ENCODE measurements at places on chromosomes 6 and 20.

DNA sequence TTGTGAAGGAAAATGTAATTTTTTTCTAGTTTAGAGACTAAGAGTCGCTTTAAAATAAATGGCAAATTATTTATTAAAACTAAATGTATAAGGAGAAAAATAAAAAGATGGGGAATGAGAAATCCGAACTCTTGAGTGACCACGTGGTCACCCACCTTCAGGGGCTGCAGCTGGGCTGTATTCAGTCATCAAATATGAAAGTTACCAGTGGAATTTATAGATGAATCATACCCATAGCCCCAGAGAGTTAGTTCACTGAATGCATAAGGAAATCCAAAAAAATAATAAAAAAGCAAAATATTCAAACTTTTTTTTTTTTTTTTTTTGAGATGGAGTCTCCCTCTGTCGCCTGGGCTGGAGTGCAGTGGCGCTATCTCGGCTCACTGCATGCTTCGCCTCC is 947.7 kb upstream of the ADGRB3 start:
- DNase-seq = no peak

DNA sequence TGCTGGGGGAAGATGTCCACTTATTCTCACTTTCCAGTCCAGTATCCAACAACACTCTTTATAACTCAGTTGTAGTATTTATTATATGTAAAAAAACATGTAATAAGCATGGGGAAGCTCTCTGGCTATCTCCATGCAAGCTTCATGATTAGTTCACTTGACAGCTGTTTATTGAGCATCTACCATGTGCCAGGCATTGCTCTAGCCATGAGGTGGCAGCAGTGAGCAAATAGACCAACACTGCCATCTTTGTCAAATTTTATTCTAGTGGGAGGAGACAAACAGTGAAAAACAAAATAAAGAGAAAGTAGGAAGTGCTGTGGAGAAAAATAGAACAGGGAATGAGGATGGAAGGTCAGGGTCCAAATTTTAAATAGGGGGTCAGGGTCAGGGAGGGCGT is 131.8 kb downstream of the CFAP61 start:
- no peak for DNase-seq

DNA sequence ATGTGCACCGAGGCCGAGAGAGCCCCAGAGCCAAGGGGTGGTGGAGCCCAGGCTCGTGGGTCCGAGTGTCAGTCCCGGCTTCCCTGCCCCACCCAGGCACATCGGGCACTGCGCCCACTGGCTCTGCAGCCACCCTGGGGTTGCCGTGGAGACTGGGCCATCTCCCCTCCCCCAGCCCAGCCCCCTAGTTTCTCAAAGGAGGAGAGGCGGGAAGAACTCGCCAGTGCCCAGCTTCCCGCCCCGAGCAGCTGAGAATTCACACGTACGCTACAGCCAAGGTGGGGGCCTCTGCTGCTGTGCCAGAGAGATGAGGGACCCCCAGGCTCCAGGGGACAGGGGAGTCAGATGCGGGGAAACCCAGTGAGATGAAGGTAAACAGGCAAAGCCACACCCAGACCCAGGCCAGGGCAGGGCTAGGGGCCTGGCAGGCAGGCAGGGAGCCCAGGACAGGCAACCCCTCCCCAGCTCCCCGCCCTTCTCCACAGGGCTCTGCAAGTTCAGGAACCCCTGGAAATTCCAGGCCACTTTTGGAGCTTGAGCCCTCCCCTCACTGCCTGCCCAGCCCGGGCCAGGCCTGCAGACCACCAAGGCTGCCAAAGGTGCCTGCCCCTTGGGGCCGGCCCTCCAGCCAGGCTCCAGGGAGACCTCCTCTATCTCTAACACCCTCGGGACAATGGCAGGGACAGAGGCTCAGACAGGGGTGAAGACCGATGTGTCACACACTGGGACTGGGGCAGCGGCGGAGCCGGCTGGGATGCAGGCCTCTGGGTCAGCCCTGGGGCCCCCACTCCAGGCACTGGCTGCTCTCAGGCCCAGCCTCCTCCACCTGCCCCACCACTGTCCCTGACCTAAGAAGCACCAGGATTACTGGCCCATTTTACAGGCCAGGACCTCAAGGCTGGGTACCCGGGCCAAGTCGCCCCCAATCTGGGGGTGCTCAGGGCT is 6.0 kb downstream of the LAMA5 start:
- no peak for DNase-seq

DNA sequence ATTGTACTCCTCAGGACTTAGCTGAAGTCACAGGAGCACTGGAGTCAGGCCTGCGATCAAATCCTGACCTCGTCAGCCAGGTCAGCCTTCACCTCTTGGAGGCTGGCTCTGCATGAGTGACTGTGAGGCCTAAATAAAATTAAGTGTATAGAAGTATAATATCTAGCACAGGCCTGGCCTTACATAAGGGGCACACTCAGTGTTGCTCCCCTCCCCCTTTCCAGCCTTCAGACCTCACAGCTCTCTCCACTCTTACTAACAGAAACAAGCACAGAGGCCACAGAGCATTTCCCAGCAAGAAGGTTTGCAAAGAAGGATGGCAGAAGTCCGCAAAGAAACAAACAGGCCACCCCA is 84.8 kb downstream of the TRERF1 start:
- DNase-seq = no peak

- no peak for DNase-seq
Observed at GRCh38 chr20:39429726-39430125, 467.6 kb downstream of the DHX35 start.

DNA sequence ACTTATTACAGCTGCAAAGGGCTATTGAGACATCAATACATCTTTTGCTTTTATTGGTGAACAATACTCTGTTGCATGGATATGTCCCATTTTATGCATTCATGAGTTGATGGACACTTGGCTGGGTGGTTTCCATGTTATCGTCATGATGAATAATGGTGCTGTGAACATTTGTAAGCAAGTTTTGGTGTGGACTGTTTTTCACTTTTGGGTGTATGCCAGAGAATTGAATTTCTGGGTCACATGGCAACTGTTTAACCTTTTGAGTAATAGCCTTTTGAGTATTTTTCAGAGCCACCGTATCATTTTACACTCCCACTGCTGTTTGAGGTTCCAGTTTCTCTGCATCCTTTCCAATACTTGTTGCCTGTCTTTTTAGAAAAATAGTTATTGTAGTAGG is 107.0 kb downstream of the JARID2 start:
- no peak for DNase-seq

DNA sequence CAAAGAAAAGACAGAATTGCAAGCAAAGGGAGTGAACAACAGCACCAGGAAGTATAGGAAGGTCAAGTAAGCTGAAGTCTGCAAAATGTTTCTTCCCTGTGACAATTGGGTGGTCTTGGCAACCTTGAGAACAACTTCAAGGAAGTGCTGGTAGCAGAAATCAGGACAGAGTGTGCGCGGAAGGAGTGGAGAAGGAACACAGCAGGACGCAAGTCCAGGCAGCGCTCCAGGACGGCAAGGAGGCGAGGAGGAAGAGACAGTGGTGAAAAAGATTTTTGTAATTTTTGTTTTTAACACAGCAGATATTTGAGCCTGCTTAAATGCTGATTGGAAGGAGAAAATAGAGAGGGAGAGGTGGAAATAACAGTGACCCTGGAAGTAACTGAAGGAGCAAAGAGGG is 141.7 kb downstream of the F13A1 start:
- DNase-seq = no peak

GRCh38 chr20:48709058-48709691 is 118.6 kb downstream of the PREX1 start:
- DNase-seq = no peak

- peak; percentile 65 for DNase-seq
Observed at GRCh38 chr20:59004493-59004762, 2.6 kb downstream of the CTSZ start.

- DNase-seq = no peak
Observed at GRCh38 chr6:37459981-37460800, 27.2 kb downstream of the CMTR1 start.

DNA sequence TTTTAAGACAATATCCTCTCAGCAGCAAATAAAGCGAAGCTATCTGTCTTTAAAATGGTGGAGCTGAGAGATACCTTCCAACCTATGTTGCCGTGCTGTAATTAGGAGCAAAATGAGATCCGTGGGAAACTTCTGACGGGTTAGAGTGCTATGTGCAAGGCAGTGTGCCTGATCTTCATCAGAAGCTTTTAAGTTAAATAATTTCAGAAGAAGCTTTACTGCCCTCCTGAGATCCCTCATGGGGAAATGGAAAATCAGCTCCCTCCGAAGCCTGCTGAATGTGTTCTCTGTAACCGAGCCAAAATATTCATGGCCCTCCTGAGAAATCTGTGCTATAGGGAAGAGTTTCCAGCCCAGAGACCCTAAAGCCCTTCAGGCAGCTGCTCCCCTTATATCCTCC is 43.7 kb upstream of the TBC1D7 start:
- DNase-seq = no peak

DNA sequence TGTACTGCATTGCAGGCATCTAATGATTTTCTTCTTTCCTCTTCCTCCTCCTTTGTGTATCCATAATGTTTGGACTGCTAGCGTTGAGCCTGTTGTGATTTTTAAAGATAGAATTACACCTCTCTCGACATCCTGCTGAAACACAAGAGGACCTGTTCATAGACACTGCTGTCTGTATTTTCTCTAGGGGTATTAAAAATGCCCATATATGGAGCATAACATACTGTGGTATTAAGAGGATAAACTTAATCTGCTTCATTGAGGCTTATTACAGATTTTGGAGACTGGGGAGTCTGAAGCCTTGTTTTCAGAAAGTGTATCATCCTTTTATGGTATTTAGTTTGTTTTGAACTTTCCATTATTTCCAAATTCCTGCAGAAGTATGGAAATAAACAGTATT is 414.3 kb downstream of the CDKAL1 start:
- no peak for DNase-seq

DNA sequence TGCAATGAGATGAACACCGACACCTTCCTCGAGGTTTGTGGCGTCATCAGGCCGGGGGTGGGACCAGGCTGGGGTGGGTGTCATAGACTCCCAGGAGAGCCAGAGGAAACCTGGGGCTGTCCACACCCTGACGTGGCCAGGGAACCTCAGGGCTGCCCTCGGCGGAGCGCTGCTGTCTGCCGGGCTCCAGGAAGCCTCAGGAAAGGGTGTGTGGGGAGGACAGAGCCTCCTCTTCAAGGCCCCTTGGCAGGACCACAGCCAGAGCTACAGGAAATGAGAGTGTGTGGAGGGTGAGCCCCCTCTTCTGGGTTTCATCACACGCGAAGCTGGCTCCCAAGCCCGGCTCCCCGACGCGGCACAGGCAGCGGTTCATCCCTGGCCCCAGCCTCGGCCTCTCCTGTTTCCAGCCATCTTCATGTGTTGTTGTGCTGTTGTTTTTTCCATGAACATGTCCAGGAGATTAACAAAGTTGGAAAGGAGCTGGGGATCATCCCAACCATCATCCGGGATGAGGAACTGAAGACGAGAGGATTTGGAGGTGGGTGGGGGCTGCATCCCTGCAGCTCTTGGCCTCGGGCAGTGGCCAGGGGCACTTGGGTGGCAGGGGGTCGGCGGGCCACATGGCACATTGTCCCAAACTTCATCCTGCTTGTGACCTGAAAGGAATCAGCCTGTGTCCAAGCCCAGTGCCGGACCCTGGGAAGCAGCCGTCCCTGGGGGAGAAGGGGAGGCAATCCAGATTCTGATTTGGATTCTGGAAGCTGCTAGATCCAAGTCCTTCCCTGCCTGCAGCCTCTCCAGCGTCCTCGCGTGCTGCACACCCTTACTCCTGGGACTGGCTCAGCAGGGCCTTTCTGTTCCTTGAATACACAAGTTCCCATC is 6.4 kb downstream of the NPEPL1 start:
- DNase-seq = no peak

DNA sequence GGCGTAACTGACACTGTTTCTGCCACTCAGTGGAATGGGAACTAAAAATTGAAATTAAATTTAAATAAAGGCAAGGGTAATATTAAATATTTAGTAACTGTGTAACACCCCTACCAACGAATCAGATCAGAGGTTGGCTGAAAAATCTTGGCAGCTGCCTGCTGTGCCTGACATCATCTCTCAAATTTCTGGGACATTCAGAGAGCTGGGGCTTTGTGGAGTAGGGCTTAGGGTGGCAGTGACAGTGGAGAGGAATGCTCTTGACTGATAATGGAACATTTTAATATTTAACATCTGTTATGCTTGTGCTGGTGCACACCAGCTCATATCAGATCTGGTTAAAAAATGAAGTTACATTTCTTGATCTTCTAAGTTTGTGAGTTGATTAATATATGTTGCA is 62.2 kb downstream of the RFPL4B start:
- DNase-seq = no peak

DNA sequence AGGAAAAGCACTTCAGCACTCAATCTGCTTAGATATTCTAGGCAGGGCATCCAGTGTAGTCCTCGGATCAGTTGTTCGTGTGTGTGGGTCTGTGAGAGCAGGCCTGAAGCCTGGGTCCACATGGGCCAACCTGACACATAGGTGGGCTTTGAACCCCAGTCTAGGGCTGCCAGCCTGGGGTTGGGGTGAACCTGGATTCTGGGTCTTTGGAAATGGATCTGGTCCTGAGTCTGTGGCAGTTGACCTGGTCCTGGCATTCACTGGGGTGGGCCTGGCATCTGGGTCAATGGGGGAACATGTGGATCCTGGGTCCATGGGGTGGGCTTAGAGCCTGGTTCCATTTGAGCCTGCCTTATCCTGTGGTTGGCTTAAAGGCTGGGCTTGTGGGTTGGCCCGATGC is 492.6 kb upstream of the MAN1A1 start:
- DNase-seq = no peak

DNA sequence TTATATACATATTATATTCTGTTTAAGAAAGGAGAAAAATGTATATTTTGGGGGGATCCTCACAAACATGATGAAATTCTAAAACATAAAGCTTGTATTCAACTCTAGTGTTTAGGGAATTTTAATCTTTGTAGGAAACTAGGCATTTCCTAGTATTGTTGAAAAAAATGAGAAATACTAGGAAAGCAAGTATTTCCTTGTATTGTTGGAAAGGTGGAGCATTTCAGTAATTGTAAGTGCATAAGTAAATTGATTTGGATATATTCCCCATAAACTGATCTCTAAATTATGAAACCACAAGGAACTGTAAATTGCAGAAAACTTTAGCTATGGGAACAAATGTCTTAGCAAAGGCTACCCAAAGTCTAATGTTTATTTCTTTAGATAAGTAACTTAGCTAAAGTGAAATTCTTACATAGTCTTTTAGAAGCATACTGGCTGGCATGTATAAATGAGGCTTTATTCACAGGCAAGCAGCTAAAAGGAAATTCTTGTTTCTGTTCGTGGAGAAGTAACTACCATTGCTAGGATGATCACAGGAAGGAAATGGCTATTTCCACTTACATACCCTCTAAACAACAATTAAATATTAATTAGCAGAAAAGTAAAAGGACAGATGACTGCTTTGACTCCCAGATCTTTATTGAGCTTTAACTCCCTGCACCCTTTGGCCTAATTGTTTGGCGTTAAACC is 19.9 kb upstream of the NRN1 start:
- DNase-seq = no peak

GRCh38 chr20:56676679-56677078 is 47.6 kb downstream of the TFAP2C start:
- no peak for DNase-seq
